ENCODE measurements at places on chromosomes 2 and 18.

GRCh38 chr18:70256994-70257393, 31.9 kb upstream of the SOCS6 start:
- DNase-seq = no peak

GRCh38 chr2:120240901-120241429, 11.7 kb upstream of the RALB start:
- DNase-seq = no peak

DNA sequence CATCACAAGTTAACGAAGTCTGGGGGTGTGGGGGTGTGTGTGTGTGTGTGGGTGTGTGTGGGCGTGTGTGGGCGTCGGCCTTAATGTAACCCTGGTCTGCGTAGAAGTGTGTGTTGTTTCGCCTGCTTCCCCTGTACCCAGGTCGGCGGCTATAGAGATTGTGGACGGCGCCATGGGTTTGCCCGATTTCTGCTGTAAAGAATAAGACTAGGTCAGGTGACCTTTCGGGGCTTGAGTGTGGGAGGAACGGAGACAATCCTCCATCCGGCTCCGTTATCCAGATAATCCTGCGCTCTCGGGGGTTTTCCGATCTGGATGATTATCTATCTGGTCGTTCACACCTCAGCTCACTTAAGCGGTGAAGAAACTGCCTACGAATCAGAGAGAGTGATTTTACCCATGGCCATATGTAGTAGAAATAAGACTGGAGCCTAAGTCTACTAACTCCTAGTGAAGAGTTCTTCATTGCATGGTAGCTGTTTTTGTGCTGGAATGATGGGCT, 543 bp downstream of the HADHB start:
- DNase-seq = peak; percentile 8

- no peak for DNase-seq
Observed at GRCh38 chr2:2836343-2837070, 505.4 kb upstream of the MYT1L start.

GRCh38 chr2:168050377-168050776, 197.0 kb downstream of the STK39 start:
- peak; percentile 28 for DNase-seq

DNA sequence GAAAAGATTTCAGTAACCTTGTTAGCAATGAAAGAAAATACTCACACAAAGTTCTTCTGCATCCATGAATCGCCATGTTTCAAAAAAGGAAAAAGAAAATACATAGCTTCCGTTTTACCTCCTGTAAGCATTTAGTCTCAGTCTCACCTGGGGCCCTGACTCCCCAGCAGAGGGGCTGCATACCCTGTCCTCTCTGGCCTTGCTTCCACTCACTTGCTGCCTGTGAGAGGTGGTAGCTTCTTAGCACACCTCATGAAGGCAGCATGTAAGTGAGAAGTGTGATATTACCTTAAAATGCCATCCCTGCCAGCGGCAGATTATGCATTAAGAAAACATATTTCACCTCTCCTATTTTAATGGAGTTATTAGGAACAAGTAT, 49.3 kb upstream of the ZNF385B start:
- DNase-seq = no peak

- DNase-seq = no peak
Observed at GRCh38 chr18:3710712-3711301, 260.8 kb downstream of the TGIF1 start.

GRCh38 chr2:11777066-11777782, 30.8 kb downstream of the LPIN1 start:
- no peak for DNase-seq

DNA sequence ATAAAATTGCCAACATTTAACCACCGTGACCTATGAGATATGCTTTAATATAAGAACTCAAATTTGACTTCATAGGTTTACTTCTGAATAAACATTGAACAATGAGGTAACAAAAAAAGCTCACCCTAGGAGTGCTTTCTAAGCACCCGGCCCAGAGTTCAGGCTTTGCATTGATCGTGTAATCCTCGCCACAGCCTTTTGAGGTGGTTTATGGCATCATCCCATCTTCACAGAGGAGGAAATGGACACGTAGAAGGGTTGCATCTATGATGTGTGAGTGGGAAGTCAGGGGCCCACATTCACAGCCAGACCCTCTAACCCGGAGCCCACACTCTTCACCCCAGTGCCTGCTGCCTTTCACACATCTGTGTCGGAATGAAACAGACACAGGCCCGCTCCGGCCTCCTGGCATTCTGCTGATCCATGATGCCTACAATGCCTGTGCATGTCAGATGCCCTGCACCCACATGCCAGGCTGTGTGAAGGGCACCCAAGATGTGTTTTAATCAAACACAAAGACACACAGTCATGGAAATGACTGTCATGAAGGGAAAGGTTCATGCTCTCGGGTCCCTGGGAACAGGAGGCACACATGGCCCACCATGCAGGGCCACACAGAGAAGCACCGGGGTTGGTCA, 48.6 kb upstream of the RPL31 start:
- DNase-seq = no peak

GRCh38 chr2:4693266-4693665, 989.9 kb downstream of the DCDC2C start:
- DNase-seq = no peak

DNA sequence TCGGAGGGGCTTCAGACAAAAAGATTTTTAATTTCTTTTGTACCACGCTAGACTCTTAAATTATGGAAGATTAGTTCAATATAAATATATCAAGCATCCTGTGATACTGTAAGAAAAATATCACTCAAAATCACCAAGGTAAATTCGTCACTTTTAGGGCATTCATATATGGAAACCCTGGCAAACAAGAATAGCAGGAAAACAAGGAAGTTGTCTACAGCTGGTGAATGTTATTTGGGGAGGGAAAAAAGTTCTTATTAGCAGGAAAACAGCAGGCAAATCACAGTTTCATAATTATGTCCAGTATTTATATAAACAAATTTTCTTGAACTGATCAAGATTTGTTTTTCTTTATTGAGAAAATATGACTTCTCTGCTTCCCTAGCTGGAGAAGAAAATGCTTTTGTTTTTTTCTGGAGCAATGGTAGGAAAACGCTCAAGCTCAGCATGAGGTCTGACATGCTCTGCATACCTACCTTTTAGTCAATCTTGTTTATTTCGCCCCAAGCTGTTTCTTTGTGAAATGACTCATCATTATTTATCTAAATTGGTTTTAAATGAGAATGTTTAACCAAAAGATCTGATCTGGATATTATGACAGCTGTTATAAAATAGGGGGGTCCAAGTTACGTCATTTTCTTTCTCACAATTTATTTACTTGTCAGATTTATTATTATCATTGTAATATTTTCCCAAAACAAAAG, 14.7 kb downstream of the LINC00305 start:
- no peak for DNase-seq

DNA sequence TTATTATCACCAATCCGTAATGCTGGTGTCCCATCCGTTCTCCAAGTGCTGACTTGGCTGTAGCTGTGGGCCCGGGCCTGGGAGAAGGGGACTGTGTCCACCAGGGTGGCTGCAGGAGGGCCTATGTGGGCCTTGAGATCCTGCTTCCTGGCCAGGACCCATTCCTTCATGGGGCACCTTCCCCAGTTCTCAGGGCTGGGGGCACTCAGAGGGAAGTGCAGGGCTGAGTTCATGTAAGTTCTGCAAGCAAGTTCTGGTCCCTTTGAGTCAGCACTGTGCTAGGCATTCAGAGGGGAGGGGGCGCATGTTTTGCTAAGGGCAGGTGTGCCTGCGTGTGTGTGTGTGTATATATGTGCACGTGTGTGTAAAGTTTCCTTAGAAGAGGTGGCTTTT, 94.0 kb downstream of the GLI2 start:
- DNase-seq = no peak

DNA sequence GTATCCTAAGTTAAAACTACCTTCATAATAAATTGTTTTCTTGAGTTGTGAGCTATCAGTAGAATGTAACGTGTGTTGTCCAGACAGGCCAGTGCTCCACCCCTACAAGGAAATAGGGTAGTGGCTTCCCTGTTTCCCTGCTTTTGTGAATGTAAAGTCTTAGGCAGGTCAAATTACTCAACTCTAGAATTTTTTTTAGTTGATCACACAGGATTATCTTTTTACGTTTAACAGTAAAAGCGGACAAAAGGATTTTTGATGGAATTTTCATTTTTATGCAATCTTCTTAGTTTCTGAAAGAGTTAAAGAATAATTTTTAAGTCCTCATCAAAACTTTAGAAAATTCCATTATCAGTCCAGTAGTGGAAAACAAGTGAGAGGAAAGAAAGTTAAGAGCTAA, 38.2 kb downstream of the GPD2 start:
- DNase-seq = no peak

- DNase-seq = no peak
Observed at GRCh38 chr18:21049306-21049705, 62.3 kb downstream of the ROCK1 start.

DNA sequence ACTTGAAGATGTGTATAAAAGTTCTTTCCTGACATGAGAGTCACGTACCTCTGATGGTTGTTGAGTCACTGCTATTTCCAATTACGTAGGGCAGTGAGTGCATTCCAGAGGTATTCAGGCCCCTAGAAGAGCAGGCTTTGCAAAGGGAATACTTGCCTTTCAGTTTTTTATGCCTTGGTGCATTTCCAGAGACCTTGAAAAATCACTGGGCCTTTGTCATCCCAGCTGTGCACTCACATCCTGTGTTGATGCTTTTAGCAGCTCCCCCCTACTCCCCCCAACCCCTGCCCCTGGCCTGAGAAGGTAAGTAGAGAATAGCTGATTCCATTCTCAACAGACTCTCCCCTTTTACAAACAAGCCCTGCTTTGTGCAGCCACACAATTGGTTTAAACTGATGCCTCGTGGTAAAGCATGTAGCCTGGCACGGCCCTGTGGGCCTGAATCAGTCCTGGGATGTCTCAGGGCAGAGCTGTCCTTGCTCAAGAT, 174.2 kb downstream of the PRPF40A start:
- no peak for DNase-seq

Data from SK-N-DZ (cell line).